ENCODE measurements at places on chromosomes 4 and X.

DNA sequence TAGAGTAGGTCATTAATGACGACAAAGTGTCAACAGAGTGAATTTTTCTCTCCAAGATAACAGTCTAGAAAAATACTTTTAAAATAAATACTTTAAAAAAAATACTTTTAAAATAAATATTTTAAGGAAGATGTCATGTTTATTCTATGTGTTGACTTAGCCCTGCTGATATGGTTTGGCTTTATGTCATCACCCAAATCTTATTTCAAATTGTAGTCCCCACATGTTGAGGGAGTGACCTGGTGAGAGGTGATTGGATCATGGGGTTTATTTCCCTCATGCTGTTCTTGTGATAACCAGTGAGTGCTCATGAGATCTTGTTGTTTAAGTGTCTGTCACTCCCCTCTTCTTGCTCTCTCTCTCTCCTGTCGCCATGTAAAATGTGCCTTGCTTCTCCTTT is 754.9 kb upstream of the SLIT2 start:
- DNase-seq, result no peak

GRCh38 chr4:43348591-43348990 is 456.1 kb downstream of the GRXCR1 start:
- DNase-seq, result no peak

DNA sequence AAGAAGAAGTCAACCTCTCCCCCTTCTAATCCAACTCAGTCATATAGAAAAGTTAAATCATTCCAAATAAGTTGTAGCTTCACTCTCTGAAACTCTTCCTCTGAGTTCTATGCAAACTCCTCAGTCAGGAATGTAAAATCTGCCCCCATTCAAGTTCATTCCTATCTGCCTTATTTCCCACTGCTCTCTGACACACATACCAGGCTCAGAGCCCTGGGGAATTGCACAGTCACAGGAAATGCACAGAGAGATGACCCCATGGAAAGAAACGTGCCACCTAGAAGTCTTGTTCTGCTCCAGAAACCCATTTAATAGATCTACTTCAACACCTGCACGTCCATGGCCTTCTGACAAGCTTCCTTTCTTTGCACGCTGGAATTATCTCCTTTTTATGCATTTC is 236.0 kb upstream of the VCX3A start:
- no peak for DNase-seq

- DNase-seq, result peak; percentile 30
Measured at GRCh38 chr4:68175562-68176155, 46.0 kb upstream of the TMPRSS11F start.

- DNase-seq, result no peak
Measured at GRCh38 chr4:4387531-4388310, 819 bp downstream of the NSG1 start.

- DNase-seq, result no peak
Measured at GRCh38 chr4:187302457-187303150, 578.9 kb upstream of the FAT1 start.

DNA sequence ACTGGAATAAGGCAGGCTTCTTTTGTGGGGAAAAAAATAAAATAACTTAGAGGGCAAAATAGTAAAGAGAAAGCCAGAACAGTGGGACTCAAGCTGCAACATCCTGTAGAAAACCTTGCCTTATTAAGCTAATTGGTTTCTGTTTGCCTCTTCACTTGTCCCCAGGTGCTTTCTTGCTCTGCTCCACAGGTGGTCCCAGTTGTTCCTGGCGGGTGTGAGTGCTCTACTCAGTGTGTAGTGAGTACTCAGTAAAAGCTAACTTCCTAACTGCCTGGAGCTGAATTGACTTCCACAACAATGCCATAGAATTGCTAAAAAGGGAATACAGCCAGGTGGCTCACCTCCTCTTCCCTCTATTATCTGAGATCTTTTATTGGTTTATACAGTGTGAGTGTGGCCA is 930.2 kb downstream of the C4orf33 start:
- peak; percentile 79 for DNase-seq

DNA sequence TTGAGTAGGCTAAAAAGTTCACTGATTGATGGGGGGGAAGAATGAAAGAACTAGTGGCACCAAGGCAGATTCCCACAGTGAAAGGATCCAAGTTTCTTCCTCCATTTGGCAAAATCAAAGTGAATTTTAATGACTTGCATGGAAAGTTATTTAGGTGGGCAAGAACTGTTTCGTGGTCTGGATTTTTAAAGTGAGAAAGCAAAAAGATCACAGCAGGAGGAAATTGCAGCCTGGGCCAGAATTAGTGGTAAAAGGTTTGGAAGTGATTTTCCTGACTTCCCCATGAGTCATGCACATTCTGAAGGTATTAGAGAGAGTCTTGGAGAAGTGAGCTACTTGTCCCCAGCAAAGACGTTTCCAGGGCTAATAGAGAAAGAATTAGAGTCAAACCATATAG is 207.8 kb downstream of the ANTXR2 start:
- DNase-seq, result no peak

- peak; percentile 39 for DNase-seq
Measured at GRCh38 chrX:130165181-130165702, 399 bp downstream of the AIFM1 start.

DNA sequence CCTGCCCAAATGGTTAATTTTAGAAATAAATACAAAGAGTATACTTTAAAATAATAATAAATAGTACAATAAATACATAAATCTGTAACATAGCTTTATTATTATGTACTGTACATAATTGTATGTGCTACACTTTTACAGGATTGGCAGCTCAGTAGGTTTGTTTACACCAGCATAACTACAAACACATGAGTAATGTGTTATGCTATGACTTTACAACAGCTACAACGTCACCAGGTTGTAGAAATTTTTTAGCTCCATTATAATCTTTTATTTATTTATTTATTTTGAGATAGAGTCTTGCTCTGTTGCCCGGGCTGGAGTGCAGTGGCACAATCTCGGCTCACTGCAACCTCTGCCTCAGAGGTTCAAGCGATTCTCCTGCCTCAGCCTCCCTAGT is 31.8 kb downstream of the RNF150 start:
- no peak for DNase-seq

DNA sequence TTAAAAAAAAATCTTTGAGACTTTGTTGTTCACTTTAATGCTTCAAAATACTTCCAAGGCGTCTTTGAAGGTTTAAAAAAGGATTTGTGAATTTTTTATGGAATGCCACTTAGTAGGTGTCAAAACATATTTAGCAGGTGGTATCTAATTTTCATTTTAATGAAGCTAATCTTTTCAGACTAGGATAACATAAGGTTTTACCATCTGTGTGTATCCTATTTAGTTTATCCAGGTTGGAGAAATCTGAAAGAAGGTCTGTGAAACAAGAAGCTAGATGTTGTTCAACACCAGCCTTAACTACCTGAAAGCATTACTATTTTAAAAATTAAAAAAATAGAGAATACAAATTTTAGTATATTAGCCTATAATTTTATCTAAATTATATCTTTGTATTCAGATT is 193.4 kb downstream of the GRID2 start:
- DNase-seq, result peak; percentile 63

DNA sequence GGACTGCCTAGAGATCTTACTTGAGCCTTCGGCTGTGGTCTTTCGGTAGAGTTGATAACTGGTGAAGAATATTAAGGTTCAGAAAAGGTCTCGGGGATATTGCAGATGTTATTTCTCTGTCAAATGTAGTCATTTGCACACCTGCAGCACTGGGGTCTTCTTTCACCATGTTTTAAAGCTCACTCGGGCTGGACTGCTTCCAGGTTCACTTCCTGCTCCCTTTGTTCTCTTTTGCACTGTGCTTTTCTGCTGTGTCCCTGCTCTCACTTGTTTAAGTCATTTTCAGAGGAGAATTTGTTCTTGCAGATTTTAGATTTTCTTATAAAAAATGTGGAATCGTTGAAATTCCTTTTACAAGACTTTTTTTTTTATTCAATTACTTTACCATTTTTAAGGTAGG is 68.5 kb downstream of the BMPR1B start:
- no peak for DNase-seq

DNA sequence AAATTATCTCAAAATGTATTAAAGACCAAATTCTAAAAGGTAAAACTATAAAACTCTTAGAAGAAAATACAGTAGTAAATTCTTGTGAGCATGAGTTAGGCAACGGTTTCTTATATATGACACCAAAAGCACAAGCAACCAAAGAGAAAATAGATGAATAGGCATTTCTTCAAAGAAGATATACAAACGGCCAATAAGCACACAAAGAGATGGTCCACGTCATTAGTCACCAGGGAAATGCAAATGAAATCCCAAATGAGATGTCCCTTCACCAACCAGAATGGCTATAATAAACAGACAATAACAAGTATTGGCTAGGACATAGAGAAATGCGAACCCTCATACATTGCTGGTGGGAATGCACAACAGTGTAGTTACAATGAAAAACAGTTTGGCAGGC is 44.6 kb downstream of the RAB33A start:
- no peak for DNase-seq

DNA sequence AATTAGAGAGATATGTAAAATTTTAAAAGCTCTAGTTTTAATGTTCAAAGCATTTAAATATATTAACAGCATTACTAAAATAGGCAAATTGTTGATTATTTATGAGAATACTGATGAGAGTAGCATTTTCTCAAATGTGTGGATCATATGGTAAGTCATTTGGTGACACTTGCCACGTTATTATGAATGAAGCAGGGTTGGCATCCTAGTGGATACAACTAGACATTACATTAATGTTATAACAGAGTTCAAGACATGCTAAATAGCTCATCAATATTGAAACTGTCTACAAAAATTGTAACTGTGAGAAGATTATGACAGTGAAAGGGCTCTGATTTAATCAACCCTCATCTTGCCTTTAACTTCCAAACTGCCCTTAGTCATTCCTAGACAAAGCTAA is 171.1 kb downstream of the PDGFC start:
- DNase-seq, result no peak

GRCh38 chrX:112654871-112655270 is 24.9 kb downstream of the LHFPL1 start:
- DNase-seq, result no peak

- DNase-seq, result no peak
Measured at GRCh38 chr4:53116954-53117353, 248.9 kb downstream of the SCFD2 start.

DNA sequence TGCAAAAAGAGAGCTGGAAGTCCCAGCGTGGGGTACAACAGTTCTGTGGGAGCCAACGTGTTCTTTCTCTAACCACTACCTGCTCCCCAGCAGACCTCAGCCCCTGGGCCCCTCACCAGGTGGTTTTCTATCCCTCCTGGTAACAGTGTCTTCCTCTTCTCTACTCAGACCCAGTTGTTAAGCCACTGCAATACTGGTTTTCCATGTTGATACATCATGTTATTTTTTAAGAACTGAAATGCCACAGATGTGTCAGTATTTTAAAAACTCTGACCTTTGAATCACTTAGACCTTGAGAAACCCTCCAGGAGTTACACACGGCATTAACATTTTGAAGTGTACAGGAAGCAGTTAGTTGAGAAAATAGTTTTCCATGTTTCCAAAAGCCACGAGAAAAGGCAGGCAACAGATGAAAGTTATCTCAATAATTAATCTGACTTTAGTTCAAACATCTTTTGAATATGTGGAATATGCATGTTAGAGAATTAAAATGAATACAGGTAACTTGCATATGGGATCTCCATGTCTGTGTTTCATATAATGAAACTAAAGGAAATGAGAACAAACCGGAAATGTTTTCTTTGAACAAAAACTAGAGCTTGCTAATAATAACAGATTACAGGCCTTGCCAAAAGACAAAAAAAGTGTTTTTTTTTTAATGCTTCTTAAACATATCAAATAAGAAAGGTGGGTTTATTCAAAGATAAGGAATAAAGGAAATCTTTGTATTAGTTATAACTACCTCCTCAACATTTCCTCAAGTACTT is 108.8 kb downstream of the ZNF827 start:
- no peak for DNase-seq

DNA sequence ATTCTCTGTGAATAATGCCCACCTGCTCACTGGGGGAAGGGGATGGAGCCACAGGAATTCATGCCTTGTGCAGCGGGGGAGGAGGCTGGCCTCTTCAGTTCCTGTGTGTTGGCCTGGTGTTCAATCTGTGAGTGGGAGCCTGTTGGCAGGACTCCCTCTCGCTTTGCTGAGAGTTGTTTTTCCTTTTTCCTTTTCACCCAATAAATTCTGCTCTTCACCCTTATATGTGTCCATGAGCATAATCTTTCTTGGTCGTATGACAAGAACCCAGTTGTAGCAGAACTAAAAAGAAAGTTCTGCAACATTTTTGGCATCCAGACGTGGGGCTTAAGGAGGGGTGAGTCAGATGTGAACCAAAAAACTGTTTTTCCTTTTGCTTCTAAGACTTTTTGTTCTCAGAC is 235.2 kb upstream of the HDX start:
- DNase-seq, result no peak

- DNase-seq, result no peak
Measured at GRCh38 chr4:74628852-74629620, 165.3 kb downstream of the BTC start.

Data from NCI-H2171 treated with DMSO at 0.1 percent for 48 hours (cell line).